Fibroblast of skin of left quadriceps (primary cell): ENCODE measurements at places on chromosomes 3 and 15.

- no peak for DNase-seq
Measured at GRCh38 chr3:53708001-53708621, 138.1 kb downstream of the CHDH start.

- DNase-seq, result no peak
Measured at GRCh38 chr3:48926425-48927392, 8.1 kb downstream of the ARIH2 start.

GRCh38 chr3:124766113-124767095 lies 36.2 kb downstream of the UMPS start:
- no peak for DNase-seq

- DNase-seq, result no peak
Measured at GRCh38 chr3:14441920-14442300, 39.5 kb downstream of the SLC6A6 start.

DNA sequence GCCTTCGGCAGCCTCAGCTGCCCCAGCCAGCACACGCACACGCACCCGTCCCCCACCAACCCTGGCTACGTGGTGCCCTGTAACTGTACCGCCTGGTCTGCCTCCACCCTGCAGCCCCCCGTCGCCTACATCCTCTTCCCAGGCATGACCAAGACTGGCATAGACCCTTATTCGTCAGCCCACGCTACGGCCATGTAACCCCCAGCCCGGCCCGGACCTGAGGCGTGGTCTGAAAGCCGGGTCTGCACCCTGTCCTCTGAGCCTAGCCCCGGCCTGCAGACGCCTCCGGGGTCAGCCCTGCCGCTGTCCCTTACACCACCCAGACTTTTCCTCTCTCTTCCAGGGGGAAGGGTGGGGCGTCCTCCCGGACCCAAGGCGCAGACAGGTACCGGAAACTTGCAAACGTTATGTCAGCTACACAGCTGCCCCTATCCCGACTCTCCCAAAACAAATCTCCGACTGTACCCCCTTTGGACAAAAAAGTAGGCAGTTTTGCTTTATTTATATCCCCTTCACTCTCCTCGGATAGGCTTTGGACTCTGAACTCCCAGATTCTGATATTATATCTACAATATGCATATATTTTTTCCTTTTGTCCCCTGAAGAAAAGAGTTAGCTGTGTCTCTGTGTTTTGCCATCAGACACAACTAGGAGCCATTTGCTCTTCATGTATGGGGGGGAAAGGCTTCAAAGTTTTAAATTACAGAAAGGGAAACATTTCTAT lies 1.4 kb downstream of the SOX14 start:
- DNase-seq, result no peak

- no peak for DNase-seq
Measured at GRCh38 chr3:141998669-141999290, 122.3 kb downstream of the ATP1B3 start.

- peak; percentile 25 for DNase-seq
Measured at GRCh38 chr3:150035301-150035779, 64.6 kb upstream of the PFN2 start.

- DNase-seq, result no peak
Measured at GRCh38 chr3:50147861-50148260, 7.3 kb upstream of the SEMA3F start.

DNA sequence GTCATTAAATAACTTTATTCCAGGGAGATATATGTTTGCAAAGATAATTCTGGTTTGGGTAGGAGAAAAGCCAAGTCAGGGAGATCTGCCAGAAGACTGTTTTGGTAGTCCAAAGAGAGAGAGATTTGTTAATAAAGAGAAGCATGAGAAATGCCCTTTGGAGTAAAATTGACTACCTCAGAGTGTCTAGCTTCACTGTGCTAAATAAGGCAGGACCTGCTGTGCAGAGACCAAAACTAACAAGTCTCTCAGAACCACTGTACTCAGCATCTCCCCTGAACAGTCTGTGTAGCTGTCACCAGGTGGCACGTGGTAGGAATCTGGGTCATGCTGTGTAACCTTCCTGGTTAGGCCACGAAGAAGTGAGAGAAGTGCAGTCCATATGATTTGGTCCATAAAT lies 31.6 kb upstream of the SLC35G2 start:
- no peak for DNase-seq

DNA sequence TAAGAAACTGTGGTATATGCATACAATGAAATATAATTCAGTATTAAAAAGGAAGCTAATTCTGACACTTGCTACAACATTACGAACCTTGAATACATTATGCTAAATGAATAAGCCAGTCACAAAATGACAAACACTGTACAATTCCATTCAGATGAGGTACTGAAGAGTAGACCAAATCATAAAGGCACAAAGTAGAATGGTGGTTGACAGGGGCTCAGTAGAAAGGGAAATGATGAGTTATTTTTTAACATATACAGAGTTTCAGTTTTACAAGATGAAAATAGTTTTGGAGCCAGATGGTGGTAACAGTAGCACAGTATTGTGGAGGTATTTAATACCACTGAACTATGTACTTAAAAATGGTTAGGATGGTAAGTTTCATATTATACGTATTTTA lies 254.6 kb upstream of the RBMS3 start:
- no peak for DNase-seq

GRCh38 chr3:5638550-5638949 lies 451.0 kb downstream of the EDEM1 start:
- no peak for DNase-seq

GRCh38 chr15:73923488-73924164 lies 2.6 kb upstream of the LOXL1 start:
- no peak for DNase-seq

DNA sequence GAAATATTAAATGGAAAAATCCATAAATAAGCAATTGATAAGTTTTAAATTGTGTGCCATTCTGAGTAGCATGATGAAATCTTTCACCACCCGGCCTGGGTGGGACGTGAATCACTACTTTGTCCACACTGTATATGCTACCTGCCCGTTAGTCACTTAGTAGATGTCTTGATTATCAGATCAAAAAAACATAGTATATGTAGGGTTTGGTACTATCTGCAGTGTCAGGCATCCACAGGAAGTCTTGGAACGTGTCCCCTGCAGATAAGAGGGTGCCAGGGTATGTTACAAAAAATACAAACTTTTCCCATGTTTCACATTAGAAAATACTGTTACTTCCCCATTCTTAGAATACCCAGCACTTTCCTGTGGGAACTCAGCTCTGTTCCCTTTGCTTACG lies 35.2 kb downstream of the FAM81A start:
- DNase-seq, result no peak

- no peak for DNase-seq
Measured at GRCh38 chr3:50165910-50166538, 10.9 kb downstream of the SEMA3F start.

DNA sequence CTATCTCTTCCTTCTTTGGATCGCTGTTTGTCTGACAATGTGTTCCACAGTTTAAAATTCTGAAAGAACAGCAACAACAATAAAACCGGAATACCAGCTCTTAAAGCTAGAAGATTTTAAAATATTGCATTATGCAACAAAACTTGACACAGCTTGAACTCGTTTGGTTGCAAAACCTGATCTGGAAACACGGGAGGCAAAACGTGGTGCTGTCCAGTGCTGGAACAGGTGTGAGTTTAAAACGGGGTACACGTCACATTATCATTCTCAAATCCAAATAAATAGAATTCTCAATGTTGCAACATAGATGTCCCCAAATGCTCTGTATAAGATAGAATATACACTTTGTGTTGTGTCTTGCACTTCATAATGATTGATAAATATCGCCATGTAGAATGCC lies 110.9 kb upstream of the LYSMD4 start:
- no peak for DNase-seq

- DNase-seq, result no peak
Measured at GRCh38 chr3:113104357-113105092, 106.8 kb upstream of the BOC start.

DNA sequence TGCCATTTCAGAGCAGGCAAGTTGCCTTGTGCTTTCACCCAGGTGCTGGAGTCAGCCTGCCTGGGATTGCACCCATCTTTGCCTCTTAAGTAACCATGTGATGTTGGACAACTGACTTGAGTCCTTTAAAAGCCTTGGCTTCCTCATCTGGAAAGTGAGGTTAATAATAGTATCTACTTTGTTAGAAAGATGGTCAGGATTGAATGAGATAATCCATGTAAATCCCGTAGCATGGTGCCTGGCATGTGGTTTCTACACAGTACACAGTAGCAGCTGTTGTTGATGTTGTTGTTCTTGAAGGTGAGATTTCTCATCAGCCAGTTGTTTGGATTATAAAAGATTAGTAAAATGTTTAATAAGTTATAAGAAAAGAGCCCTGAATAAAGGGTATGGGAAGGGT lies 48.8 kb downstream of the PSMD6 start:
- no peak for DNase-seq

- no peak for DNase-seq
Measured at GRCh38 chr3:172104471-172105072, 65.2 kb downstream of the FNDC3B start.
